ENCODE measurements at places on chromosomes 1 and 21. TPM values are rescaled to one million over a fixed set of nuclear protein-coding genes. Genes with fewer than 3 reads are reported as not detected.

The CELA3B gene
- not detected for total RNA-seq

DNA sequence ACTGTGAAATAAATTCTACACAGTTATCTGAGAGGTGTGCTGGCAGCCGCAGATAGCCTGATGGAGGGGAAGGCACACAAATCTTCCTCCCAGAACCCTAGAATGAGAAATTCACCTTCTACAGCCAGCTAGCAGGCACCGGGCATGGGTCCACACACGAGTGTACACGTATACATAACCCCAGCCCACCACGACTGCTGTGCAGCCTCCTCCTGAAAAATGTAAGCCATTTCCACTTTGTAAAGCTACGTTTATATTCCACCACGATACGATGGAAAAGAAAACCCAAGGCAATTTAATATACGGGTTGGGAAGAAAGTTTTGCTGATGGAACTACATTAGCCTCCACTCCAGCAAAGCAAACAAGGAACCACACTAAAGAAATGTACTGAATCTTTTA is 1.8 kb downstream of the BTG3 start:
- peak; percentile 2 for DNase-seq

DNA sequence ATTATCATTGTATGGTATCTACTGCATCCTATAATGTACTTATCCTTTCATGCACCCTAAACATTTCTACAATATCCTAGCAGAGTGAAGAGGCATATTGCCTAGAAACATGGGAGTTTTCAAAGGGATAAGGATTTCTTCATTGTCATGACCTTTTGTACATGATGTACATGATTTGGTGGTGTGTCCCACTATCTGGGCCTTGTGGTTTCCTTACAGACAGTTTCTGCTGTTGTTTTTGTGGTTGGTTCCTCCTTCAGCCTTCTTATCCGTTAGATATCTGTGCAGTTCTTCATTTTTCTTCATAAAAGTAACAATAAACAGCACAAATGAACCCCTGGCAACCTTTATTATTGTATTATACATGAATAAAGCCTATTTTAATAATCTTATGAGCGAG is 70.4 kb upstream of the BACH1 start:
- no peak for DNase-seq

DNA sequence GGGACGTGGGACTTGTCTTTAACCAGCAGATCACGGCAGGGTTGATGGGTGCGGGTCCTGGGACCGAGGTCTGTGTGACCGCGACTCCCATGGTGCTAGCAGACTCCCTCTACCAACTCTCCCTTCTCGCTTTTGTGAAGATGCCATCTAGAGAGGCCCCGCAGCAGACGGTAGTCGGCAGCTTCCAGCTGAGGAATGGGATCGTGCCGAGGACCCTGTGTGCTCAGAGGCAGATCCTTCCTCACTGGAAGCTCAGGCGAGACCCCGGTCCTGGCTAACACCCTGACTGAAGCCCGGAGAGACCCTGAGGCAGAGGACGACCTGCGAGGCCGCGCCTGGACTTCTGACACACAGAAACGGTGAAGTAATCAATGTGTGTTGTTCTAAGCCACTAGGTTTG is 12.5 kb upstream of the SPATC1L start:
- DNase-seq = no peak

The LCE3E gene
- total RNA-seq = not detected

DNA sequence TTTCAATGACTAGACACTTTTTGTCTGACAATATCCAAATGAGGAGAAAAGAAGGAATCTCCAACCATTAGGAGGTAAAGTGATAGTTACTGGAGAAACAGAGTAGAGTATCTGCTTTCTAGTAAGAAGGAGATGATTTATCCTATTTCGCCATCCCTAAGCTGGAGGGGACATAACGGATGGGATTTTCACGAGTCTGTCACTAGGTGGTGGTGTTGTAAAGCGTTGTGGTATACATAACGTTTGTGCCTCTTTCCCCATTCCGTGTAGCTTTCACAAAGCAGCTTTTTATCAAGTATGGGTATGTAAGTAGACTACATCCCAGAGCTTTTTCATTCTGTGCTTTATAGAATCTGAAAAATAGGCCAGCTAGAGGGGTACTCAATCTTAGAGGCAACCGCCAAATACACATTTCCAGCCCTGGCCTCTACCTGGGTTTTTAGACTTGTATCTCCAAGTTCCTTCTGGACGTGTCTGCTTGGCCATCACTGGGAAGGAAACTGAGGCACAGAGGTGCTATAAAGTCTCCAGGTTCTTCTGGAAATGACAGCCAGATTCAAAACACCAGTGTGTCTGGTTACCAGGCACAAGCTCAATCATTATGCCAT is 33.3 kb upstream of the FAM3B start:
- DNase-seq = peak; percentile 43

The PPIAL4G gene
- total RNA-seq = 0.14 TPM

- no peak for DNase-seq
Measured at GRCh38 chr1:112464501-112464900, 44.3 kb upstream of the WNT2B start.

DNA sequence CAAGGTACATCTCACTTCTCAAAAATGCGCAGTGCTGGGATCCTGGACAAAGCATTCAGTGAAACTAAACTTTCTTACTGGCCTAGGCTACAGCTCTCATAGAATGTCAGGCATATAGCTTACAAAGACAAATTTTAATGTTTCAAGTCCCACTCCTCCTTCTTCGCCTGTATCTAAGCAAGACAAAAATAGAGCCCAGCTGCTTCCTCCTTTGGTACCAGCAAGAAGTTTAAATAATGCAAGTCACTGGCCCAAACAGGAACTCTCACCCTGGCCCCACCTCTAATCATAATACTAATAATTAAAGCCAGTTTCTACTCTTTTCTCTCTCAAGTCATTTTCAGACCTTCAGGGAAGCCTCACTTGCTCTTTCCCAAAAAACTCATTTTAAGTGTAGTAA is 1267.9 kb downstream of the MRPL39 start:
- no peak for DNase-seq

- DNase-seq = no peak
Measured at GRCh38 chr1:200740571-200741208, 2.0 kb downstream of the CAMSAP2 start.

- DNase-seq = no peak
Measured at GRCh38 chr21:34612557-34612956, 2.4 kb downstream of the RCAN1 start.

DNA sequence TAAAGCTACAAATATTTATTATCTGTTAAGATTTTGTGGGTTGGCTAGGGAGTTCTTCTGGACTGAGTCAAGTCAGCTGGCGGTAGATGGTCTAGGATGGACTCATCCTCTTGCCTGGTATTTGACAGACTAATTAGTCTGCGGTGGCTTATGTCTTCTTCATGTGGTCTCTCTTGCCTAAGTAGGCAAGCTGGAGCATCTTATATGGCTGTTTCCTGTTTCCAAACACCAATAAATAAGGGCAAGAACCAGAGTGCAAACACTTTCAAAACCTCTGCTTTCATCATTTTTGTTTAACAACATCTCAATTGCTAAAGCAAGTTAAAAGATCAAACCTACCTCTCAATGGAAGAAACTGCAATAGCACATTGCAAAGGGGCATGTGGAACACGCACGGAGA is 484.8 kb downstream of the PTPRC start:
- no peak for DNase-seq

The CNR2 gene
- 0.35 TPM for total RNA-seq

- no peak for DNase-seq
Measured at GRCh38 chr1:243343970-243344937, 88.4 kb downstream of the SDCCAG8 start.

GRCh38 chr1:107681001-107681479 is 283.9 kb downstream of the VAV3 start:
- no peak for DNase-seq

The FMO4 gene
- total RNA-seq = 2.3 TPM

The ANKRD34A gene
- 2.6 TPM for total RNA-seq

DNA sequence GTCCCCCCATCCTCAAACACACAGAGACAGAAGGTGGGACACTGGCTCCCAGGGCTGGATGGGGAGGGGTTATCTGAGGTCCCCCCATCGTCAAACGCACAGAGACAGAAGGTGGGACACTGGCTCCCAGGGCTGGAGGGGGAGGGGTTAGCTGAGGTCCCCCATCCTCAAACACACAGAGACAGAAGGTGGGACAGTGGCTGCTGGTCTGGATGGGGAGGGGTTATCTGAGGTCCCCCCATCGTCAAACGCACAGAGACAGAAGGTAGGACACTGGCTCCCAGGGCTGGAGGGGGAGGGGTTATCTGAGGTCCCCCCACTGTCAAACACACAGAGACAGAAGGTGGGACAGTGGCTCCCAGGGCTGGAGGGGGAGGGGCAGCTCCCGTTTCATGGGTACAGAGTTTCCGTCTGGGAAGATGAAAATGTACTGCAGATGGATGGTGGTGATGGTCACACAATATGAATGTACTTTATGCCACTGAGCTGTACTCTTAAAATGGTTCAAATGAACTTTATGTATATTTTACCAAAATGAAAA is 69.2 kb downstream of the SCCPDH start:
- no peak for DNase-seq

DNA sequence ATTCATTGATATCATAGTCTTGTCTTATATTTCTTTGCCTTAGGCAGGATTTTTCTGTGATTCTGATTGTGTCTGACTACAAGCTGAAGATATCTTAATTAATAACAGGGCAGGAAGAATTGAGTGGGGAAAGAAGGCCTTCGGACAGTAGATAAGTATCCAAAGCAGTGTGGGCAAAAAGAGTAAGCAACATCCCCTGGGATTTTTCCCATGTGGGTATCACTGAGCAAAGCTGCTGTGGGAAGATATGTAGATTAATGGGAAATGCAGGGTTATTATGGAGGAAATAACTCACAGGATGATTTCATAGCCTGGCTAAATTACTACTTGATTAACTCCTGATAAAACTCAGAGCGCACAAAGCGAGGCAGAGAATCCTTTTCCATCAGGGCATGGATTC is 55.7 kb downstream of the RGS5 start:
- DNase-seq = no peak

DNA sequence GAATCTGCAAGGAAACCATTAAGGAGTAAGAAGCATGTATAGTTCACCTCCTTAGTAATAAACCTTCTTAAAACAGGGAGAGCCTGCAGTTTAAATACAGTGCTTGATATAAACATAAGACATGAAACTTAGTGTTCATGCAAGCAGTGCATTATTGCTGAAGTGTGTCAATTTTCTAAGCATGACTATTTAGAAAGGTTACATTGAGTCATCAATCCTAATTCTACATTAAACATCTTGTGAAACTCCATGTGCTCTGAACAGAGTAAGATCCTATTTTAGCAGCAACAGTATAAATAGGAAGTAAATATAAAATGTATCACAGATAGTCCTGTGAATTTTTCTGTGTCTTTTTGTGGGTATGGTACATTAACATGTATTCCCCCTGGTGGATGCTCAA is 135.5 kb downstream of the ESRRG start:
- DNase-seq = no peak

- no peak for DNase-seq
Measured at GRCh38 chr1:234921266-234922062, 207.2 kb downstream of the TOMM20 start.

The P3R3URF gene
- not detected for total RNA-seq

The NEGR1 gene
- not detected for total RNA-seq
